ENCODE measurements at places on chromosomes 7 and 10.

GRCh38 chr10:6201516-6201975 lies 1.2 kb upstream of the PFKFB3 start:
- no peak for DNase-seq

DNA sequence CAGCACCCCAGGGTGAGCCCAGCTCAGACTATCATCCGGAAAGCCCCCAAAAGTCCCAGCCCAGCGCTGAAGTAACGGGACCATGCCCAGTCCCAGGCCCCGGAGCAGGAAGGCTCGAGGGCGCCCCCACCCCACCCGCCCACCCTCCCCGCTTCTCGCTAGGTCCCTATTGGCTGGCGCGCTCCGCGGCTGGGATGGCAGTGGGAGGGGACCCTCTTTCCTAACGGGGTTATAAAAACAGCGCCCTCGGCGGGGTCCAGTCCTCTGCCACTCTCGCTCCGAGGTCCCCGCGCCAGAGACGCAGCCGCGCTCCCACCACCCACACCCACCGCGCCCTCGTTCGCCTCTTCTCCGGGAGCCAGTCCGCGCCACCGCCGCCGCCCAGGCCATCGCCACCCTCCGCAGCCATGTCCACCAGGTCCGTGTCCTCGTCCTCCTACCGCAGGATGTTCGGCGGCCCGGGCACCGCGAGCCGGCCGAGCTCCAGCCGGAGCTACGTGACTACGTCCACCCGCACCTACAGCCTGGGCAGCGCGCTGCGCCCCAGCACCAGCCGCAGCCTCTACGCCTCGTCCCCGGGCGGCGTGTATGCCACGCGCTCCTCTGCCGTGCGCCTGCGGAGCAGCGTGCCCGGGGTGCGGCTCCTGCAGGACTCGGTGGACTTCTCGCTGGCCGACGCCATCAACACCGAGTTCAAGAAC lies 1.1 kb downstream of the VIM start:
- DNase-seq: peak; percentile 27

DNA sequence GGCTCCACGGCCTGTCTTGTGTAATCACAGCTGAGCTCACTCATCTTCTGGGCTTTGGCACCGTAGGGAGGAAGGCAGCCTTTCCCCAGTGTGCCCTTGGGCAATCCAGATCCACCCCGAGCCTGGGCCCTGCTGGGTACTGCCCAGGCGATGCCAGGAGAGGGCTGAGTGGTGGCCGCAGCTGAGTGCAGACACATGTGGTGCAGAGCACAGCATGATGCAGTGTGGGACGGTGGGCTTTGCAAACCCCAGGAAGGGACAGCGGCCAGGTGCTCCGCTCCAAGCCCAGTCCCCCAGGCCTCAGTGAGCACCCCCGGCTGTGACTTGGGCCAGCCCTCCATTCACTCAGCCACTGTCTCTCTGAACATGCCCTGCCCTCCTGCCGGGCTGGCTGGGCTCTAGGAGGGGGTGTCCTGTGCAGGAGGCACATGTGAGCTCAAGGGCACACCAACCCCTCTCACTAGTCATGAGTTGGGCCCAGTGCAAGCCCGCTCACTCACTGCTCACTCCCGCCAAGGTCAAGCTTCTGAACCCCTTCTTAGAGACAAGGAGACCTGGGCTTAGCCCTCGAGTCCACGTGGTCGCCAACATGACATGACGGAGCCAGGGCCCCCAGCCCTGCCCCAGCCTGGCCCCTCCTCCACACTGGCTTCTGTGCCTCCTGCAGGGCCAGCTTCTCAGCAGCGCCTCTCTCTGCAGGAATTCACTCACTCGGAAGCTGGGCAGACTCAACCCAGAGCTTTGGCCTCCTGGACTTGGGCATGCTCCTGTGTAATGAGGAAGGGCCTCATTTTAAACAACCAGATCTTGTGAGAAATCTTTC lies 77.5 kb upstream of the INSIG1 start:
- DNase-seq: peak; percentile 59

DNA sequence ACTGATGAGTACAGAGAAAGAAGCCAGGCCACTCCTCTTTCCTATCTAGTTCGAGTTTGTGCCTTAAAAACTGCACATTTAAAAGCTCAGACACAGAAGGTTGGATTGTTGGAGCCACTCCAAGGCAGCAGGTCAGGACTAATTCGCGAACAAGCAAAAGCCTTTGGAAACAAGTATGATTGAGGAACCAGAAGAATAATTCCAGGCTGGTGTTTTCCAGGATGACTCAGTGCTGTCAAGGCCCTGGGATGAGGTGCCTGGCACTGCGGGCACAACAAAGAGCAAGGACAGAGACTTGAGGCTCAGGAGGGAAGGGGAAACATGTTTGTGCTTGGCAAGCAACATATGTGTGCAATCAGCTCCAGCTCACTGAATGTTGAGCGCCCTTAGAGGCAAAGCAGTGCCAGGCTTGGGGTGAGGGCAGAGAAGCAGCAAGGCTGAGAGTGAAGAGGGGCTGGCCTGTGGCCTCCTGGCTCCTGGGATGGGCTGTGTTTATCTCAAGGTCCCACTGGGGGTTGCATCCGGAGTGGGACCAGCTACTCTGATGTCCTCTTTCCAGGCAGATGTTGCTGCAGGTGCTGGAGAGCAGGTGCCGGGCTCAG lies 44.1 kb downstream of the VSTM4 start:
- DNase-seq: no peak

DNA sequence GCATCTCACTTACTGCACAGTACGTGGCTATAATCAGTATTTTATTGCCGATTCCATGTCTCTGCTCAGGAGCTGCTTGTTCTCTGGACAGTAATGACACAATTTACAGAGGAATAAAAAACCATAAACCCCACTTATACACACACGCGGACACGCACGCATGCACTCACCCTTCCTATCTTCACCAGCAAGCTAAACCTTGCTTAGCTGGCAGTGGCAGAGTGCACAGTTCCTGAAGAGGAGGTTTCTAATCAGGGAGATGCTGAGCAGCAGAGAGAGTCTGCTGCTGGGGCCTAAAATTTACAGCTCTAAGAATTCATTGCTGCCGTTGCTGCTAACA lies 66.3 kb downstream of the SND1 start:
- DNase-seq: no peak

DNA sequence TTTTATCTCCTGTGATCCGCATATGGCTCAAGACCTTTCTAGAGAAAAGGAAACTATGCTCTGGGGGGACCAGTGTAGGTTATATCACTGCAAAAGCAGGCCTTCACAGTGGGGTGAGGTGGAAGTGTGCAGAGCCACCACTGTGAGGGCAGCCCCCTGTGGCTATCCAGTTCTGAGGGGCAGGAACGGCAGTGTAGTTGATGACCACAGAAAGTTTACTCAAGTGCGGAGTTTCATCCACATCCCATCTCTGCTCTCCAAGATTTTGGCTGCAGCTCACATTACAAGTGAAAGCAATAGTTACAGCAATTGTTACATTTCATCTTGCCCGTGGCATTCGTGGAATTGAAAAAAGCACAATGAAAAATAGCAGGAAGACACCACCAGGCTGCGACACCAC lies 345.9 kb upstream of the GALNT17 start:
- DNase-seq: no peak

DNA sequence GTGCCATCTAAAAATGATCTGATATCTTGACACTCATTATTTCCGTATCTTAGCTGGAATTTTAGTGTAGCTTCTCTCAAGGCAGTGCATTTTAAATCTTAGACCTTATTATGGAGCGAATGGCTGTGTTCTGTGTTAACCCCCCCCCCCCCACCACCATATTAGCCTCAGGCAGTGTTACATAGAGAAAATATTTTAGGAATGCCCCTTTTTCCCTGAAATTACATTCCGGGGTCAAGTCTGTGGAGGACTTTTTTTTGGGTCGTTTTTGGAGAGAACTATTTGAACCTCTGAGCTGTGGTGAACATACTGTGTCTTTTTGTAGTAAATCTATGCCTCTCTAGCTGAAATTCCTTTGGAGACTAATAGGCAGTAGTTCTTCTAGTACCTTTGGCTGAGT lies 3.1 kb downstream of the CCDC126 start:
- DNase-seq: no peak

DNA sequence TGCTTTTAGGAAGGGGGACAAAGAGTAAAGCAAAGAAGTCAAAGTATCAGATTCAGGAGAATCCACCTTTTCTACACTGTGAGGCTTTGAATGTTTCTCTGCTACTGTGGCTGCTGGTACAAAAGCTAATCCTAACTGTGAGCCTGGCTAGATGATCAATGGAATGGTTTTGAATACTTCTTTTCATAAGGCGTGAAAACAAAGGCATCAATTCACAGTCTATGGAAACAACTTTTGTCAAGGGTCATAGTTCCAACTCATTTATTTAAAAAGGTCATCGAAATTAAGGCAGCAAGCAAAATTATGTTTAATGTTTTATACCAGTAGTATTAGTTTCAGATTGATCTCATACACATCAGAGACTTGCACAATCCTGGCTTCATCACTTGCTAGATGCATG lies 118.1 kb downstream of the CTTNBP2 start:
- no peak for DNase-seq

DNA sequence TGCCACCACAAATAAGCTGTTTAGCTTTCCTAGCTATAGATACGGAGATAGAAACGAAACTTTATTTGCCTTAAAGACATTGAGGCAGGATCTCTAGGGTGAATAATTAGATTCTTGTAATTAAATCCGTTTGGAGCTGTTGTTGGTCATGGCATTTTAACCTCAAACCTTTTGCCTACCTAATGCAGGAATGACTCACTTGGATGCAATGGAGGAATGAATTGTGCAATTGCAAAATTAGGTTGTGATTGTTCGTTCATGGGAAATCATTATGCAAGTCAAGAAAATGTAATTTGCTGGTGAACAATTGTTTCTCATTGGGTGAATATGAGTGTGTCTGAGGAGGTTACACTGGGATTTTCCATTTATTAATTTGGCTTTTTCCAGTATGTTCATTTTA lies 703.5 kb downstream of the GATA3 start:
- no peak for DNase-seq

Measured in NCI-H2081 (cell line).